Stimulated activated CD8-positive, alpha-beta memory T cell treated with anti-CD3 and anti-CD28 coated beads, Interleukin-7, amount 100 ng/mL, for 48 hours (primary cell): ENCODE measurements at places on chromosomes 2 and 18.

- DNase-seq: no peak
Observed at GRCh38 chr2:99851089-99851488, 291.3 kb downstream of the AFF3 start.

GRCh38 chr2:105454801-105455485 is 56.1 kb upstream of the FHL2 start:
- DNase-seq: no peak

DNA sequence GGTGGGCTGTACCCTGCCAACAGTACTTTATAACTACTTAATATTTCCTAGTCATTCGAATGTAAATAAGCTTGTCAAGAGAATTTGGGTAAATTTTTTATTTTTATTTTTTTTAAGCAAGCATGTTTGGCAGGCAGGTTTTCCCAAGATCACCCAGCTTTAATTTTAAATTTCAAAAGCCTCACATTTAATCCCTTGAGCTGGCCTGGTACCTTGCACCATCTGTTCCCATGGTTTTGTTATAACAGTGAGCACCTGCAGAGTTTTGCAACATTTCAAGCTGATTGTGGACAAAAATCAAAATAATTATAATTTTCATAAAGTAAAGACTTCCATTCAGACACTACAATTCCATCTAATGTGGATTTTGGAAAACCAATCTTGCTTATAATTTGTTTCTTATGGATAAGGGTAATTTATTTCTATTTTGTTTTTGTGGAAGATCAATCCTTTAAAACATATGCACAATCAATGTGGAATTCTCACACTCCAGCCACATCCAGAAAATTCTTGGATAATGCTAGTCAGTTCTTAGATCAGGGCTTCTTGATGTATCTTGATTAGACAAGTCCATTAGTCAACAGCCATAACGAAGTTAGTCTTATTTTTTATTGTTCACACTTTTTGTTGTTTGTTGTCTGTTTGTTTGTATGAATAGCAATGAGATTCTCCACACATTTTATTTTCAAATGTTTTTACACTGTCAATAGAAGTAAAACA is 689.3 kb downstream of the NR4A2 start:
- DNase-seq: no peak

DNA sequence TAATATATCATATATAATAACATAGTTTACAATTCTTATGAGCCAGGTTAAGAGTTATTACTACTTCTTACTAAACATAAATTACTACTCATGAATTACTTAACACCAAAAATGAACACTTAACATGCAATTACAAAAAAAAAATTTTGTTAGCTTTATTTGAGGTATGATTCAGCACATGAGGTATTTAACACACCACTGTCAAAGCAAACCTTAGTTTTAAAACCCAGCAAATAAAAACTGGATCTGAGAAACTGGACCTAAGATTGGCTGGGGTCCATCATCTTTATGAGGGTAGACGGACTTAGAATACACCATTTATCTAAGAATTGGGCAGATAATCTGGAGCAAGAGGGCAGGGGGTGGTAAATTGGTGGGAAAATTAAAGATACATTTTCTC is 81.8 kb upstream of the CREB1 start:
- DNase-seq: no peak

DNA sequence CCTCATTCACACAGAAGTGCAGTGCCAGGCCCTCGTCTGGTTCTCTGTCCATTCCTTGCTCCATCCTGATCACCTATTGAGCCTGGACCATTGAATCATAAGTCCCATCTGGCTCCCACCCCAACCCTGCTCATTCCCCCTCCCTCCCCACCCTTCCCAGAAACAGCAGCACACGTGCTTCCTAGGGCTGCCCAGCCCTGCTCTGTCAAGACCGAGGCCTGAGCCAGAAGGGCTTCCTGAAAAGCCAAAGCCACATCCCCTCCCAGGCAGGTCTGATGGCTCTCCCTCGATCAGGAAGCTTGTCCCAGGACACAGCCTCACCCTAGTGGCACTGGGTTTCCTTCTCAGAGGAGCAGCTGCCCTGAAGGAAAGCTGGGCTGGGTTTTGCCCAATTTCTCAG is 79.8 kb upstream of the FZD7 start:
- DNase-seq: no peak

DNA sequence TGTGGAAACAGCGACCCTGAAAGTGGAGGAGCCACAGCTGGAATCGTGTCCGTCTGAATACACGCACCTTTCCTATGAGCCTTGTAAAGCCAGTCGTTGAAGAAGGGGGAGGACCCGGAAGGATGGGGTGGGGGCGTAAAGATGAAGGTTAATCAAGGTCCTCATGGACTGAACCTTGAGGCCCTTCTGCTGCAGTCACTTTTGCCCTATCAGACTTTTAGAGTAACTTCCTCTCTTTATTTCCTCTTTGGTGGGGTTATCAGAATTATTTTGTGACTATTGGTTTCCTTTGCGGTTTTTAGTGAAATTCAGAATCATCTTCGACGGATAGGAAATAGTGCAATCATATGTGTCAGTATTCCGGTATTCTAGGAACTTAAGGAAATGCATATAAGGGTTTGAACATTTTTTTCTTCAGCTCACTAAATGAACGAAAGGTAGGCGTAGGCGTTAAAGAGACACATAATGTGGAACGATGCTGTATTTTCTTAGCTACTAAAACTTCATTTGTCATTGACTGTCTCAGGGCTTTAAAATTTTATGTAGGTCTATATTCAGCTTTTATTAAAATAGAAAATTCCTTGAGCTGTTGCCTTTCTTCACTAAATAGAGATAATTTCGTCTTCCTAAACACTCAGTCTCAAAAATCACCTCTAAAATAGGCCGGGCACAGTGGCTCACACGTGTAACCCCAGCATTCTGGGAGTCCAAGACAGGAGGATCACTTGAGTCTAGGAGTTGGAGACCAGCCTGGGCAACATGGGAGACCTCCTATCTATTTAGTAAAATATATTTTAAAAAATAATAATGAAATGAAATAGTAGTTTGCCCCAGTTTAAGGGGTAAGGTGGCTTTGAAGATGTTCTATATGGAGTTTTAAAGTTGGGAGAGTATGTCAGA is 1.4 kb upstream of the YES1 start:
- DNase-seq: no peak

GRCh38 chr2:50102383-50102782 is 929.5 kb downstream of the NRXN1 start:
- no peak for DNase-seq

DNA sequence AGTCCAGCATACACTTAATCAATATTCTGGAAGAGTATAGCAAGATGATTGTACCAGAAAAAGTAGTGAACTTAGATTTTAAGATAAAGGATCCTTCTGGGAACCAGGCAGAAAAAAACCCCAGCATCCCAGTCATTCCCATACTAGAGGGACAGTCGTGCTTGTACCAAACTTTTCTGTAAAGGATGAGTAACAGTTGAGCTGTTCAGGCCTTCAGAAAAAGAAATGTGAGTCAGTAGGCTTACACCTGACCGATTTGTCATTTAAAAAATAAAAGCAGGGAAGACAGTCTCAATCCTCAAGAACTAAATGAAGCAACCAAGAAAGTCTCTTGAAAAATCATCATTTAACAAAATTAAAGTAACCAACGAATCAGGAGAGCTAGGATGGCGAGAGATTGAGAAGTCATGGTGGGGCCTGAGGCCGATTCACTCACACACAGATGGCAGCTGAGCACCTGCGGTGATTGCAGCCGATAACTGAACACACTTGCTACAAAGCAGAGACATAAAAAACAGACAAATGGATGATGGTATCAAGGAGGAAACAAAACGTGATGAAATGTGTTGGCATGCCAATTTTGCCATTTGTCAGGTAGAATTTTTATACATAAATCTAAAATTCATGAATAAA is 170.0 kb upstream of the ALKAL2 start:
- DNase-seq: no peak

- no peak for DNase-seq
Observed at GRCh38 chr2:113720167-113720566, 36.3 kb downstream of the SLC35F5 start.

- DNase-seq: no peak
Observed at GRCh38 chr18:56003009-56003719, 415.2 kb upstream of the TCF4 start.
